ENCODE measurements at places on chromosomes 1 and 21. TPM values are rescaled to one million over a fixed set of nuclear protein-coding genes. Genes with fewer than 3 reads are reported as not detected.
A peak's percentile ranks its signal among the peaks of the same experiment; 100 is the strongest.

Gene VSIG8
- 0.11 TPM for polyA plus RNA-seq

GRCh38 chr1:194233069-194233468, 1046.7 kb upstream of the B3GALT2 start:
- DNase-seq = no peak

DNA sequence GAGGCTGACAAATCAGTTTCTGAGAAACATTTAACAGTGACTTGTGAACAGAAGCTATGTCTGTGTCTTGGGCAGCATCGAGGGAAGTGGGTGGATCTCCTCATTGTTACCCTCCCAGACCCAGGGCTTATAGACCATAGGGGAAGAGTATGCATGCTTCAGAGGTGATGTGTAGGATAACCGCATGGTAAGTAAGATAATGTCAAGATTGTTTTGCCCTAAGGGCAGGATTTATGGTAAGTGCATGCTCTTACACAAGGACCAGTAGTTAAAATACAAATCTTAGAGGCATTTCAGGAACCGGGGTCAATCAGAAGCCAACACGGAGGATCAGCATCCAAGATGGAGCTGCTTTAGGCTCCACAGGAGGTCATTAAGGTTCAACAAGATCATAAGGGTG, 7.7 kb upstream of the PRMT2 start:
- peak; percentile 74 for DNase-seq

Gene CD101
- polyA plus RNA-seq = 1.3 TPM

GRCh38 chr1:112971006-112971405, 15.0 kb upstream of the SLC16A1 start:
- DNase-seq = no peak

GRCh38 chr1:116710420-116711262, 43.1 kb upstream of the IGSF3 start:
- no peak for DNase-seq

Gene BRDT
- not detected for polyA plus RNA-seq

DNA sequence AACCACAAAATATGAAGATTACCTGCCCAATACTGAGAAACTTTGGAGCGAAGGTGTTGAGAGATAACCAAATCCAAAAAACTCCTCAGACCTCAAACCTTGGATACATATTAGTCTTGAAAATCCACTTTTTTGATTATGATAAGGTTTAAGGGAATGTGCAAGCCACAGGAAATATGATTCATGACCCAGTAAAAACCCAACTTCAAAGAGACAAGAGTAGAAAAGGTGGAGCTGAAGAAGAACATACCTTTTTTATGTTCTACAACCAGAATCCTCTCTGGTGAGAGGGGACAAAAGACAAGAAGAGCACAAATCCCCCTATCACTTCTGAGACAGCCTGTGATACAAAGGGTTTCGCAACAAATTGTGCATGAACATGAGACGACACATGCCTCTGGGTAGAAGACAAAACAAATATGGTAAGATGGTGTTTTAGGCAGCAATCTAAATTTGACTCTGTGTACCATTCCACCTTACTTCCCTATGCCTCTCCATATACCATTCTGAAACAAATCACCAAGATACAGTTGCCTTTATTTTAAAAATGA, 37.3 kb downstream of the COL24A1 start:
- peak; percentile 38 for DNase-seq

DNA sequence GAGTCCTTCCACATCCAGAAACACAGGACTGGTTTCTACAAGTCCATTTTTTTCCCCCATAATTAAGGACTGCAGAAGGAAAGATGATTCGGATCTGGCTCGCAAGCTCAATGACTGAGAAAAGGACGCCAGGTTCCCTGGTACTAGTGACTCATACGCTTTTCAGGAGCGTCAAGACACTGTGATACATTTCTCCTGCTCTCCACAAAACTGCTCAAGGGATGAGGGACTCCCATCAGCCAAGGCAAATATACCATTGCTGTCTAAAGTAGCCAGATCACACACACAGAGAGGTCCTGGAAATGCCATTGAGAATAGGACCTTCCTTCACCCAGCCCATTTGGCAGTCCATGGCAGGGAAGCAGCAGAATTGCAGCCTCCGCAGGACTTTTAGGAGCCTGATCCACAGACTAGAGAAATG, 253.6 kb upstream of the IRF2BP2 start:
- DNase-seq = peak; percentile 60

DNA sequence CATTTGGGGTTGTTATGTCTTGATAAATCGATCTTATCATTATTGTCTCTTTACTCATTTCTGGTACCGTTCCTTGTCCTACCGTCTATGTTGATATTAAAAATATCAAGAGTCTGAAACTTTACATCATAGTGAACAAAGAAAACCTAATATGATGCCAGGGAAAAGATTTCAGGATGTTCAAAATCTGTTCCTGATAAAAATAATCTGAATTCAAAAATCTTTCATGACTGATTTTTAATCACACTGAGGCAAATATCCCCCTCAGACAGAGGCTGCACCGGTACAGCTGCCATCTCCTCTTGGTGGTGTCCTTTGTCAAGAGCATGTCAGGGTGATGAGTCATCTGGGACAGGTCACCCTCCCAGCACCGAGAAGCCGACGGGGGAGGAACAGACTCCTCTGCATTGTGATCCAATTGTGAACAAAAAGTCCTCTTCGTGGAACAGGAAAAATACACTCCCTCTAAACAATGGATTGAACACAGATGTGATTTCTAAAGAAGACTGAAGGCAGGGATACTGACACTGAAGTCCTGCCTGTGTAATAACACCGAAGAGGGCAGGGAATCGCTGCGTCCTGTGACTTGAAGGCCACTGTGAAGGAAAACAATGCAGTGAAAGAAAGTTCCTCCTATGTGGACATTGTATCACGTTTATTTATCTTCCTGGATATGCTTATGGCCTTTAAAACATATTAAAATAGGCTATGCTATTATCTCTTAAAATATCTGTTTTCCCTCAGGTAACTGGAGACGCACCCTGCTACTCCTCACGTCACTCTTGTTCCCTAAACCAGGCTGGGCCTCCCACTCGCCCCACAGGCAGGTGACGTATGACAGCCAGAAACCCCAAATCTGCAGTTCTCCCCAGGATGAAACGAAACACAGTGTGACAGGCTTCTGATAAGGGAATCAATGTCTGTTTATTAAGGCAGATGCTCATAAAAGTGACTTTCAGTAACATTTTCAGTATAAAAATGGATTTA, 4.3 kb upstream of the SPATC1L start:
- DNase-seq = peak; percentile 43

- DNase-seq = no peak
Measured at GRCh38 chr1:20174937-20175666, 10.8 kb upstream of the UBXN10 start.

DNA sequence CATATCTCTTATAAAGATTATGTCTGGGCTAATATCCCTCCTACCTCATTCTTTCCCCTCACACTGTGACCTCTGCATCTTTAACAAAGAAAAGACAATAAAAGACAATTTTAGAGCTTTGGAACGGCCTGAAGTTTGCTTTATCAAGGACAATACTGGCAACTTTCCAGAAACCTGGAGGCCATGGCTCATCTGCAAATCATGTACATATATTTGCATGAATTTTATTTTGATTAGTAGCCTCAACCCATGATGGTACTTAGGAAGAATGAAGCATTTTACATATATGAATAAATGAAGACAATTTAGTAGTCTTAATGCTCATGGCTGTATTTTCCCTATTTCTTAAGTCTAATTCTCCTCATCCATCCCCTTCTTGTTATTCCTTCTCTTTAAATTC, 612.2 kb upstream of the CXADR start:
- DNase-seq = no peak

Gene SPRR2B
- not detected for polyA plus RNA-seq

GRCh38 chr1:119222271-119222670, 81.8 kb upstream of the WARS2 start:
- DNase-seq = no peak

DNA sequence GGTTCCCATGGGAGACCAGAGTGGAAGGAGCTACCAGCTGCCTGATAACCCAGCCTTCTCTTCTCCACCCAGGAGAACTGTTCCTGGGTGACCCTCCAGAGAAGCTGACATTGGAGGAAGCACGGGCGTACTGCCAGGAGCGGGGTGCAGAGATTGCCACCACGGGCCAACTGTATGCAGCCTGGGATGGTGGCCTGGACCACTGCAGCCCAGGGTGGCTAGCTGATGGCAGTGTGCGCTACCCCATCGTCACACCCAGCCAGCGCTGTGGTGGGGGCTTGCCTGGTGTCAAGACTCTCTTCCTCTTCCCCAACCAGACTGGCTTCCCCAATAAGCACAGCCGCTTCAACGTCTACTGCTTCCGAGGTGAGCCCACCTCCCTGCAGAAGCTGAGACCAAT, 6.6 kb downstream of the BCAN start:
- no peak for DNase-seq

Gene TTC34
- polyA plus RNA-seq = 0.01 TPM

Gene CD53
- not detected for polyA plus RNA-seq

Gene BARHL2
- not detected for polyA plus RNA-seq

Gene WNT3A
- 0.07 TPM for polyA plus RNA-seq

DNA sequence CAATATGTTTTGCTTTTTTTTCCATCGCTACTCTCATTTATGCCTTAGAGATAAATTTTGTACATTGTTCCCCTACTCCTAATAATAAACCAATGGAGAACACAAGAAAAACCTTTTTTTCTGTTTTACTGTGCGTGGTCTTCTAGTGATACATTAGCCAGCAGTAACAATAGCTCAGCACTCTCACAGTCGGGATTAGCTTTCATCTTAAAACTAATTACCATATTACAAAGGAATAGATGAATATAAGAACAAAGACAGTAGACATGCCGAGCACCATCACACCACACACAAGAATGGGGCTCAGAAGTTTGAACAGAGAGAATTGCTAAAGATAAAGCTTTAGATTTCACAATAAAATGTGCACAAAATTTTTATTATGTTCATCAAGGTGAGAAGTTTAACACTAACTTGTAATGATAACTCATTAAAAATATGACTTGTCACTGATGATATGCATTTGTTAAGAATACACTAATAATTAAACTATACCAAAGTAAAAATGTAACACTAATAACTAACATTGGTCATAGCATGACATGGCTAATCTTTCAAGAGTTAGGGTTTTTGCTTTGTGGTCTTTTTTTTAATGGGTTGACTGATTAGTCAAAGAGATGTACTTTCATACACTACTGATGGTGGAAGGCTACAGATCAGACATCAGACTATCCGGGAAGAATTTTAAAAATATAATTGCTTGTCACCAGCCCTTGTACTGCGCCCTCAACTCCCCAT, 61.8 kb downstream of the EXTL2 start:
- DNase-seq = no peak

Gene CFH
- 0.18 TPM for polyA plus RNA-seq

- no peak for DNase-seq
Measured at GRCh38 chr1:174971902-174972301, 27.8 kb upstream of the CACYBP start.

- DNase-seq = no peak
Measured at GRCh38 chr1:178784131-178784536, 59.1 kb downstream of the RALGPS2 start.

DNA sequence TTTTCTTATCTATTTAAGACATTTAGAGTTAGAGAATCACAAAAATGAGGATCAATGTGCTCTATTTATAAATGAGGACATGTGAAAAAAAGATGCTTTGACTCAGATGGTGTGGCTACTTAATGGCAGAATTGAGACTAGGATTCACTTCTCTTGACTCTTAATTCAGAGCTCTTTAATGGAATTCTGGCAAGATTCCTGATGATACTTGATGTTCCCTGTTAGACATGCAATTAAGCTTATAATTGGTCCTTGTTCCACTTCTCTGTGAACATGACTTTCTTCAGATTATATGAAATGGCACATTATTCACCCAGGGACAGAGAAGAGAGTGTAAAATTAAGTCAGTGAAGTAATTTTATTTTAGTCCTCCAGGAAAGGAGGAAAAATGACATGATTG, 165.3 kb downstream of the LRRC7 start:
- DNase-seq = no peak

GRCh38 chr1:100894603-100895539, at the start of gene EXTL2:
EXTL2 (minus strand) TSS chr1:100894842; CDS start chr1:100888757, 6,085 bp downstream.
- DNase-seq = peak; percentile 87

DNA sequence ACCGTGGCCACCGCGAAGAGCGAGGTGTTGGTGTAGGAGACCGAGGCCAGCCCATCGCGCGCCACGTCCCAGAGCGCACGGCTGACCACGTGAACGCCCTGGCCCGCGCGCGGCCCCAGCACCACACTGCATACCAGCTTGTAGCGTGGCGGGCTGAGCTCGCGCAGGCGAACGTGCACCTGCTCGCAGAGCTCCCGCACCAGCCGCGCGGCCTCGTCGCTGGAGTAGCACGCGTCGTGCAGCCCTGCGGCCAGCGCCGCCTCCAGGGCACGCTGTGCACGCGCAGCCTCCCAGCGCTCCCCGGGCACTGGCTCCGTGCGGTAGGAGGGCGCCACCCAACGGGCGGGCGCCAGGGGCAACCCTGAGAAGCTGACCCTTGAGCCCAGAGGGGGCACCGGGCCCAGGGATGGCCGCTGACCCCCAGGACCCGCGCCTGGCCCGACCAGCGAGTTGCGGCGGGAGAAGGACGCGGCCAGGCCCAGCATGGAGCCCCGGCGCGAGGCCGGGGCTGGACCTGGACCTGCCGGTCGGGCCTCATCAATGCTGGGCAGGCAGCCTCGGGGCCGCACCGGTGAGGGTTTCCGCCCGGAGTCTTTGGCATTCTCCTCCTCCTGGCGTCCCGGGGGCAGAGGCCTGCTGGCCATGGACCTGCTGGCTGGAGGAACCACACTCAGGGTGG, 987 bp downstream of the DYNLT4 start:
- no peak for DNase-seq

Gene NCSTN
- 61.7 TPM for polyA plus RNA-seq

DNA sequence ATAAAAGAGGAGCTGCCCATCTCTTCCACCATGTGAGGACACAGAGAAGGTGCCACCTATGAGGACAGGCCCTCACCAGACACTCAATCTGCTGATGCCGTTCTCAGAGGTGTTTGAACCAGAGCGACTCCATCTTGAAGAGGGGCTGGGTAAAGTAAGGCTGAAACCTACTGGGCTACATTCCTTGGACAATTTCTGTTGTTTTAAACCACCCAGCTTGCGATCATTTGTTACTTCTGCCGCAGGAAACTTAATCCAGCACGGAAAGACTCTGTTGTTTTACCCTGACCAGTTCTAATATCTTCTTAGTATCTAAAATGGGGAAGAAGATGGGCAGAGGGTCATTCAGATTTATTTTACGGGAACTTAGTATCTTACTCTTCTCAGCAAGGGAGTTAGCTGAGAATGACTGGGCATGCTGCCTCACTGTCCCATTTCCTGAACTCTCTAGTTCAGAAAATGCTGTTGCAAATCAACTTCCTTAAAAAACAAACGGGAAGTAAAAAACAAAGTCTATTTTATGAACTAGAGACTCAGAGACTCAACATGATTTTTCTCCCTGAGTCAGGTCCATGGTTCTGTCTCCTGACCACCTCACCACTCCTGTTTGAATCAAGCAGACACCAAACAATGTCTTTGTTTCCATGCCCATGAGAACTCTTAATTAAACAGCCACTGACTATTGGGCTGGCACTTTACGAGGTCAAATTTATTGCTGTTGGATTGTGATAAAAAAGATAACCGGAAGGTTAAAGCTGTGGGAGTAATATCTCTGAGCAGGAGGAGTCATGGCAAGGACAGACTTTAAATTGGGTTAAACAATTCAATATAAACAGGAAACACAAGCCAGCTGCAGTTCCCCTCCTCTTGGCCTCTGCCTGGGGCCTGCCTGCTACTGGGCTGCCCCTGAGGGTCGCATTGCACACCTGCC, 23.8 kb upstream of the IFNAR1 start:
- no peak for DNase-seq

Gene HS2ST1
- polyA plus RNA-seq = 5.8 TPM

- peak; percentile 47 for DNase-seq
Measured at GRCh38 chr1:43492826-43493225, 37.9 kb upstream of the PTPRF start.

Gene OR2L13
- polyA plus RNA-seq = not detected

GRCh38 chr1:111063595-111063994, 76.3 kb downstream of the DRAM2 start:
- DNase-seq = no peak

Measured in foreskin keratinocyte (primary cell).